ENCODE measurements at places on chromosomes 12 and 14.

DNA sequence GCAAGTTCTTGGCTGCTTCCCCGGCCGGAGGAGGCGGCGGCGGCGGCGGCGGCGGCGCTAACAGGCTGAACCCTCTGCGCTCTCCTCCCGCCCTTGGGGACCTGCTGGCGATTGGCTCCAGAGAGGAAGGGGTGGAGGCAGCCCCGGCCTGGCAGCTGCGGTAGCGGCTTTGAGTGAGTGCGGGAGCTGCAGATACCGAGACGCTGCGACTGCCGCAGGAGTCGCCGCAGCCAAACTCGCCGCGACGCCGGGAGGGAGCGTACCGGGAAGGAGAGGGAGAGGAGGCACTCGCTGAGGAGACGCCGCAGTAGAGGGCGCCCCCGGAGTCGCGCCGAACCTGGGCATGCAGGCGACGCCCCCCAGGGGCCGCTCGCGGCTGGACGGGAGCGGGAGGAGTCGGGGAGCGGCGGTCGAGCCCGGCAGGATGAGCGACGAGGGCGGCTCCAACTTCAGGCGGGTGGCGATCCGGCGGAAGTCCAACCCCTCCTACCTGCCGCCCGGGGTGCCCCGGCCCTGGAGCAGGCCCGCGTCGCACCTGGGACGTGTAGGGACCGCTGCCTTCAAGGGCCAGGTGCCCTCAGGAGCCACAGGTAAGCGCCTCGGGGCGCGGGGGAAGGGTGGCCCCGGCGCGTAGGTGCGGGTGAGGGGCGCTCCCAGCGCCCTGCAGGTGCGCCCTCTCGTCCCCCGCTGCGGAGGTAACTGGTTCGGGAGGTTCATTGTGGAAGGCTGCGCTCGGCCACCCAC, at the start of gene FGD4:
TSS of gene FGD4 (plus strand) at position 189 of the 744 bp plus-strand sequence.
- DNase-seq = peak; percentile 63

- DNase-seq = no peak
These were observed 461.0 kb downstream of the GXYLT1 start for GRCh38 chr12:41683513-41684240.

DNA sequence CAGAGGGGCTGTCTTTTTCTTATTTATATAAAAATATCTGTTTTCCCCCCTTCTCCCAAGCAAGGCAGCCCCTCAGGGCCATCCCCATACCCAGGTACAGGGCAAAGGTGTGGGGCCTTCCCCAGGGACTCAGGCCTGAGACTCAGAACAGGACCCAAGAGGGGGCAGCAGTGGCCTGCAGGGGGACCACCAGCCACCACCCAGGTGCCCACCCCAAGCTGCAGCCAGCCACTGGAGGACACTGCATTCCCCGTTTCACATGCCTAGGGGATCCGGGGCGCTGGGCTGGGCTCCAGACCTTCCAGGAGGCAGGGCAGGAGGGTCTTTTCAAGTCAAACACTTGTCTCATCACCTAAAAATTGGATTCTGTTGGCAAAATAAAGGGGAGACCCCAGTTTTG, 83.3 kb downstream of the SCARB1 start:
- DNase-seq = no peak

DNA sequence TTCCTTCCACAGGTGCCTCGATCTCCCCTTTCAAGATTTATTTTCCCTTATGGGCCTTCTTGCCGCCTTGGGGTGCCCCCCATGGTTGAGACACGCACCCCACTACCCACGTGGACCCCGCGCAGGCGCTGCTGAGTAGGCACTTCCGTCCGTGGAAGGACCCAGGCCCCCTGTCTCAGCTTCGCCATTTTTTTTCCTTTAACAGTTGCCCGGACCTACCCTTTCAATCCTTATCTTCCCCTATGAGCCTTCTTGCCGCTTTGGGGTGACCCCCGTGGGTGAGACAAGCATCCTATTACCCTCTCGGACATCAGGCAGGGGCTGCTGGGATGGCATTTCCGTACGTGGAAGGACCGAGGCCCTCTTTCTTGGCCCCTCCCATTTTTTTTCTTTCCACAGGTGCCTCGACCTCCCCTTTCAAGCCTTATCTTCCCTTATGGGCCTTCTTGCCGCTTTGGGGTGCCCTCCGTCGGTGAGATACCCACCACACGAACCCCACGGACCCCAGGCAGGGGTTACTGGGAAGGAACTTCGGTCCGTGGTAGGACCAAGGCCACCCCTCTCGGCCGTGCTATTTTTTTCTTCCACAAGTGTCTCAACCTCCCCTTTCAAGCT, 268.2 kb downstream of the ALG10 start:
- DNase-seq = no peak

DNA sequence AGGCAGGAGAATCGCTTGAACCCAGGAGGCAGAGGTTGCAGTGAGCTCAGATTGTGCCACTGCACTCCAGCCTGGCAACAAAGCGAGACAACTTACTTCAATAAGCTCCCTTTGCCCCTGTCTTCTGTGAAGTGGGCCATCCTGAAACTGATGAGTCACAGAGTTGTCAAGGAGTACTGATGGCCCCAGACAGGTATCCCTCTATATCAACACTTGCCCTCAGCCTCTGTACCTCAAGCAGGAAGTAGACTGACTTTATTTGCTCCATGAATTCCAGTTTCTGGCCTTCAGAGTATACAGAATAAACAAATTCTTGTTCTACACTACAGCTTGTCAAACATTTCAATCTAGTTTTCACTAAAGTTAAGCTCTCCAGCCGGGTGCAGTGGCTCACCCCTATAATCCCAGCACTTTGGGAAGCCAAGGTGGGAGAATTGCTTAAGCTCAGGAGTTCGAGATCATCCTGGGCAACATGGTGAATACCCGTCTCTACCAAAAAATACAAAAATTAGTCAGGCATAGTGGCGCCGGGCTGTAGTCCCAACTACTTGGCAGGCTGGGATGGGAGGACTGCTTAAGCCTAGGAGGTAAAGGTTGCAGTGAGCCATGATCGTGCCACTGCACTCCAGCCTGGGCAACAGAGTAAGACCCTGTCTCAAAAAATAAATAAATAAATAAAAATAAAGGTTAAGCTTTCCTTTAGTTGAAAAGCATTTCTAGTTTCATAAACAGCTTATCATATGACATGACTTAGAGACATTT, 16.4 kb upstream of the LRP10 start:
- no peak for DNase-seq

Data from activated B cell treated with CpG ODN at 0.5 μM for 24 hours (primary cell).